CD8-positive, alpha-beta memory T cell (primary cell): ENCODE measurements at places on chromosomes 6 and 20. TPM values are rescaled to one million over a fixed set of nuclear protein-coding genes. Genes with fewer than 3 reads are reported as not detected.

SLC35F1 gene
- total RNA-seq = not detected

WFDC10B gene
- total RNA-seq = not detected

COL12A1 gene
- total RNA-seq = not detected

HACE1 gene
- 10.6 TPM for total RNA-seq

KCNK15 gene
- 0.15 TPM for total RNA-seq

ERVFRD-1 gene
- not detected for total RNA-seq

SLCO4A1 gene
- 42.0 TPM for total RNA-seq

COL9A3 gene
- not detected for total RNA-seq

PPIL6 gene
- not detected for total RNA-seq

FOXQ1 gene
- total RNA-seq = not detected
